ENCODE measurements at places on chromosomes 6 and 20. TPM values are rescaled to one million over a fixed set of nuclear protein-coding genes. Genes with fewer than 3 reads are reported as not detected.

DNA sequence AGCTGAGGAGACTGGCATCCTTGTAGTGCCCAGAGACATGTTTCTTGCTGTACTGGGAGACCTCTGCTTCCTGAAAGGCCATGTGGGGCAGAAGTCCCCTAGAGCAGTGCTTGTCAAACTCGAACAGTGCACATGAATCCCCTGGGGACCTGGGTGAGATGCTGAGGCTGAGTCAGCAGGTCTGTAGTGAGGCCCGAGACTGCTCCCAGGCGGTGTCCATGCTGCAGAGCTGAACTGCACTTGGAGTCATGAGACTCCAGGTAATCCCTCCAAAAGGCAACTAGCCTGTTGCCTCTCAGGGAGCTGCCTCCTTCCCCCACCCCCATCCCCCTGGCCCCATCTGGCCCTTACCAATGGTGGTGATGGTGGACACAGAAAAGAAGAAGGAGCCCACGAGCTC is 3.7 kb downstream of the KCNK17 start:
- H3K4me3 ChIP-seq, result no peak overlapping the region
- H3K4me1 ChIP-seq, result no peaks in the 10 kb centered on the region
- no peak for DNase-seq

DNA sequence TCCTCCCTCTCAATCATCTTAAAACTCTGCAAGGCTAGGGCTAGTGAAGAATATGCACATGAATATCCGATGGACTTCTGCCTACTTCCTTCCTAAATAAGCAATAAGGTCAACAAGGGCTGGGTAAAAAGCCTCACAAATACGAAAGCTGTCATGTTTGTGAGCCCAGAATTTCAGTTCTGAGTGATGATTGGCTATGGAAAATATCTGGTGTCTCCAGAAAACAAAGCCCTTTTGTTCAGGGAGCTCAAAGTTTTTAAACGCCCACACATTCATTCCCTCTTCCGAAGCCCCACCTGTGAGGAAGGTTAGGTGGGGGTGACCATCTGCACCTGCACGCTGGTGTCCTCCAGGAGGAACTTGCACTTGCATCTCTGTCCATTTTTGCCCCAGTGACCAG is 126.9 kb upstream of the ARMC2 start:
- H3K4me3 ChIP-seq, result no peak overlapping the region
- H3K4me1 ChIP-seq, result peaks cover 10% of the 10 kb centered on the region
- no peaks in the 10 kb centered on the region for H3K36me3 ChIP-seq
- DNase-seq, result peak; percentile 33
- H3K27ac ChIP-seq, result no peak overlapping the region

Gene KCNG1
- total RNA-seq, result 0.55 TPM

Gene EDN1
- 3.3 TPM for total RNA-seq

All from PC-9 (cell line).